ENCODE measurements at places on chromosomes 1 and 21. TPM values are rescaled to one million over a fixed set of nuclear protein-coding genes. Genes with fewer than 3 reads are reported as not detected.

The DCLRE1B gene
- total RNA-seq = 1.9 TPM

DNA sequence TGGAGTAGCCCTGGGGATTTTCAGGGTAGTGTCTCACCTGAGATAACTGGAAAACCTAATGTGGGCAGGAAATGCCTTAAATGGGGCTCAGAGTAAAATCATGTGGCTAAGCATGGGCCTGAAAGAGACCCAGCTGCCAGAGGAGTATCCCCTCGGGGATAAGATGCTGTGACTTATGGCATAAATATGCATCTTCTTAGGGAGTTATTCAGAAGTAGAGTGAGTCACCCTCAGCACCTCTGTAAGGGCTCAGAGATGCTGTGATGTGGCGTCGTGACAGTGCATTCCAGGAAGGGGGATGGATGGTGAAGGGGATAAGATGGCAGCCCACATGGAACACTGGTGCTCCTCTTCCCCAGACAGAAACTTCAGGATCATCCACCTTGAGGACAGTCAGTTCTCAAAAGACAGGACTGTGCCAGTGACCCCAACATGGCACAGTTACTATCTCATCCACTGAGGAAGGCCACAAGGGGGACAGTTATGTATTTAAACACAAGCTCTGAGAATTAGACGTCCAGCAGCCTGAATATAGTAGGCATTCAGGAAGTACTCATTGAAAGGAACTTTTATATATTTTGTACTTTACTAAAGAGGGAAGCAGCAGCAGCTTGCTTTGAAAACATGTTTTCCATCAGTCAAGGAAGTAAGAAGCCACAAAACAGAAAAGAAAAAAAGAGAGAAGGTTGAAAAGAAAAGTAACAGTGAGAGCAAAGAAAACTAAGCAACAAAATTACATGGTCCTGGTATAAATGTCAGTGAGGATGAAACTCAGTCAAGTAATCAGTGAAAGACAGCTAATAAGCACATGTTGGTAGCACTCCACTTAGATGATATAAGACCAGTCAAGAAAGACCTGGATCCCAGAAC is 8.3 kb downstream of the IL24 start:
- no peak for DNase-seq

- no peak for DNase-seq
Observed at GRCh38 chr21:41677671-41678015, 89.2 kb downstream of the RIPK4 start.

GRCh38 chr1:167442142-167442848 is 76.0 kb downstream of the CD247 start:
- peak; percentile 94 for DNase-seq

GRCh38 chr1:230759369-230760065 is 12.3 kb downstream of the CAPN9 start:
- no peak for DNase-seq
